ENCODE measurements at places on chromosomes 6 and 20.
A peak's percentile ranks its signal among the peaks of the same experiment; 100 is the strongest.

DNA sequence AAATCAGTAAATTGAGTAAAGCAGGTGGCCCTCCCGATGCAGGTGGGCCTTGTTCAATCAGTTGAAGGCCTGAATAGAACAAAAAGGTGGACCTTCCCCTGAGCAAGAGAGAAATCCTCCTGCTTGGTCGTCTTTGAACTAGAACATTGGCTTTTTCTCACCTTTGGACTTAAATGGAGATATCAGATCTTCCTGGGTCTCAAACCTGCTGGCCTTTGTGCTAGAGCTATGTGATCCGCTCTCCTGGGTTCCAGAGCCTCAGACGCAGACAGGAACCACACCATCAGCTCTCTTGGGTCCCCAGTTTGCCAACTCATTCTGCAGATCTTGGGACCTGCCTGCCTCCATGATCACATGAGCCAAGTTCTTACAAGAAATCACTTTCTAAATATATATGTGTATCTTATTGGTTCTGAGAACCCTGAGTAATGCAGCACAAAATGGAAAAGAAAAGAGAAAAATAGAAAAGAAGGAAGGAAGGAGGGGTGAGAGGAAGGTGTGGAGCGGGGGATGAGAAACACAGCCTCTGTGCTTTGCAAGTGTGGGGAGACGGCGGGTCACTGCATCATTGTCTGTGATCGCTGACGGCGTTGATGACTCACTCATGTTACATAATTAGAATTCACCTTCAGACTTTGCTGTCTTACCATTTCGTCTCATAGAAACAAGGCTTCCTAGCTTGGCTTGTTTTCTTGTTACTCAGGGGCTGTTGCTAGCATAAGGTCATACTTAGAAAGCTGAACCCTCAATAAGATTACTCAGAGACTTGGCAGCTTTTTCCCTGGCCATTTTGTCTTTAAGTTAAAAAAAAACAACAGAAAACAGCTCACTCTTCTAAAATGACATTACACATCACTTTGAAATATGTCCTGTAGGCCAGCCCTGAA, 85.7 kb upstream of the NEDD9 start:
- peak; percentile 14 for DNase-seq

- DNase-seq: peak; percentile 88
These were observed 20.9 kb upstream of the POM121L2 start for GRCh38 chr6:27332692-27333641.

- no peak for DNase-seq
These were observed 6.8 kb upstream of the EPB41L1 start for GRCh38 chr20:36147690-36148089.

DNA sequence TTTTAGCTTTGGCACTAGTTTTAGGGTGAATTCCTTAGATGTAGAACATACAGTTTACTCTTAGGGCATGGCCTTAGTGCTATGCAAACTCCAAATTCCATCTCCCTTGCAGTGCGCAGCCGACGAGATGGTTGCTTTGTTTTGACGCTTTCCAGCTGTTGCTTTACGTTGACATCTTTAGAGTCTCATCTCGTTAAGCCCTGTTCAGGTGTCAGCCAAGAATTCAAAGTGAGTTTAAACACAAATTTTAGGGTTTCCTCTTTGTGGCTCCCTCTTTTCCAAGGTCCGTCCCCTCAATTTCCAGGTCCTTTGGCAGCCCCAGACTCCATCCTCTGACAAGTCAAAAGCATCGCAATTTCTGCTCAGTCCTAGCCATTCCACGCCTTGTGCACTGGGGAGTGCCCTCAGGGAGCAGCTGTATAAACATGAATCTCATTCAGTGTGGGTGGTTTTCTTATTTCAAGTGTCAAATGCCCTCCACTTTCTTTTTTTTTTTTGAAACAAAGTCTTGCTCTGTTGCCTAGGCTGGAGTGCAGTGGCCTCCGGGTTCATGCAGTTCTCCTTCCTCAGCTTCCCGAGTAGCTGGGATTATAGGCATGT, 14.1 kb upstream of the MAK start:
- no peak for DNase-seq

DNA sequence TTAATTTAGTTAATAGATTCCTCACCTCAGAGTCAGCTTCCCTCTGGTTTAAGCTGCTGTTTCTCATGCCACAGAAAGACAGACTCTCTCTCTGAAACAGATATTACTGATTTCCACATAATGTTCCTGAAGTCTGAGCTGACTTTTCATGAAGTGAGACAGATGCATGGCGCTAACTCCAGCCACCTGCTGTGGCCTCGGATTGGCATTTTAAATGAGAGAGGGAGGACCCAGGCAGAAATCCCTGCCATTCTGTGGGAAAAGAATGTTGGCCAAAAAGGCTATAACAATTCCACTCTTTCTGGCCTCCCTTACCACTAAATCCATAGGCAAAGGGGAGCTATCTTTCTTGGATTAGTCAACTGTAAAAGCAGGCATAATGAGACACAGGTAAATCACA, 354.1 kb upstream of the CDH4 start:
- DNase-seq: no peak

DNA sequence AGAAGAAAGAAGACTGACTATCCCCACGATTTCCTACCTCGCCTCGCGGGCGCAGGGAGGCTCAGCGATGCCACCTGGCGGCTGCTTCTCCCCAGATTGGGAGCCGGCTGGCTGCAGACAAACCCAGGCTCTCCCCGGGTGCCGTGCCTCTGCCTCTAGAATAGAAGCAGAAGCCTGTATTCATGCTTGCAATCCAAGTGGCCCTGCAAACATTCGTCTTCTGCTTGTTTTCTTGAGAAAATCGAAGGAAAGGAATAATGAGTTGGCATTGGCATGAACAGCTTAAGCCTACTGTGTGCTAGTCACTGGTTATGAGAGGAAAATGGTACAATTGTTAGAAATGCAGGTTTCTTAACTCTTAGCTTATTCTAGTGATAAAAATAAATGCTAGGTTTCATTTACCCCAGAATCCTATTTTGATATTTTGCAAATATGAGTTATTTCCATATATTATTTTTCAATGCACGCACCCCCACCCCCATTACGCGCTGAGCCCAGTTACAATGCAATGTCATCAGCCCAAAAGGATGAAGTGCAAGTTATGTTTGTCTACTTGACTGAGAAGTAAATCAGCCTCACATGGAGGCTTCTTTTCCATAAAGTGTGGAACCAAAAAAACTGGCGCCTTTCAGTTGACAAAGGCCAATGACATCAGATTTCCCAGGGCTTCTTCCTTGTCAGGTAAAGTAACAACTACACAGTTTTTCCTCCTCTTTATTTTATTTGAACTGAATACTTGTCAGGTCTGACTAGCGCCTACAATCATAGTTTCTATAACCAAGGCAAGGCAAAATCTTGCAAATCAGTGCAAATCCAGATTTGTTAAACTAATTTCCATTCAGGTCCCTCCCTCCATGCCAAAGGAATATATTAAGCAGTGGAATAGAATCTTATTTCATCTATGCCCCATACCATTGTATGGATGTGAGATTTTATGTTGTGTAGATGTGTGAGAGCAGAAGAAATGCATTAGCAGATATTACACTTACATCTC, 3.9 kb upstream of the SOX4 start:
- peak; percentile 97 for DNase-seq

DNA sequence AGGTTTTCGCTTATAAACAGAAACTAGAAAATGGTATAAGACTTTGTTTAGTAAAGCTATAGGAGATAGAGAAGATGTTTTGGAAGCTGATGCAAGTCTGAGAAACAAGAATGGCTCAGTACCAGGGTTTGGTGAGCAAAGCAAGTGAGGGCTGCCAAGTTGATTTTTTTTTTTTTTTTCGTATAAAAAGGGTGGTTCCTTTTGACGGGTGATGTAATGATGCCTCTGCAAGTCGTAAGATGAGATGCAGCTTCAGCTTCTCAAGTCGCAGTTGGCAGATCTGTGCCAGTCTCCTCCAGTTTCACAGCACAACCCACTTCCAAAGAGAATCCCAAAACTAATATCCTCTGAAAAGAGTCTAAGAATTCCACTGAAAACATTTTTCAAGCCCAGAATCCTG, 252.8 kb upstream of the CDH4 start:
- DNase-seq: no peak

GRCh38 chr20:38067717-38068365, 34.3 kb downstream of the RPRD1B start:
- DNase-seq: no peak

All from NCI-H69 (cell line).